ENCODE measurements at places on chromosomes 6 and 20.
A peak's percentile ranks its signal among the peaks of the same experiment; 100 is the strongest.

DNA sequence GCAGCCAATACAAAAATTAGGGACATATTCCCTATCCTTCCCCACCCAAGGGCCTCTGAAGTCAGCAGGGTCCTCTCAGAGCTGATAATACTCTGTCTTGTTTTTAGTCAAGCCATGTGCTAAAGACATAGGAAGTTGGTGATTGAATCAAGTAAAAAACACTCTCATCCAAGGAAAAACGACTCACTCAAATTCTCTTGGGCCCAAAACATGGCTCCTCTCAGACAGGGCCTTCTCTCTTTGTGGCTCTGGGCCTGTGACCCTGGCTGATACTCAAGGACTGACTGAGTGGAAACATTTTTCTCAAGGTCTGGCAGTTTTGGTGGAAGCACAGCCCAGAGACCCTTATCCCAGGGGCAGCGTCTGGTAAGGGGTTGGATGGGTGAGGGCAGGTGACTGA is 5.9 kb upstream of the SCML4 start:
- no peaks in the 10 kb centered on the region for H3K27me3 ChIP-seq
- no peaks in the 10 kb centered on the region for H3K36me3 ChIP-seq

DNA sequence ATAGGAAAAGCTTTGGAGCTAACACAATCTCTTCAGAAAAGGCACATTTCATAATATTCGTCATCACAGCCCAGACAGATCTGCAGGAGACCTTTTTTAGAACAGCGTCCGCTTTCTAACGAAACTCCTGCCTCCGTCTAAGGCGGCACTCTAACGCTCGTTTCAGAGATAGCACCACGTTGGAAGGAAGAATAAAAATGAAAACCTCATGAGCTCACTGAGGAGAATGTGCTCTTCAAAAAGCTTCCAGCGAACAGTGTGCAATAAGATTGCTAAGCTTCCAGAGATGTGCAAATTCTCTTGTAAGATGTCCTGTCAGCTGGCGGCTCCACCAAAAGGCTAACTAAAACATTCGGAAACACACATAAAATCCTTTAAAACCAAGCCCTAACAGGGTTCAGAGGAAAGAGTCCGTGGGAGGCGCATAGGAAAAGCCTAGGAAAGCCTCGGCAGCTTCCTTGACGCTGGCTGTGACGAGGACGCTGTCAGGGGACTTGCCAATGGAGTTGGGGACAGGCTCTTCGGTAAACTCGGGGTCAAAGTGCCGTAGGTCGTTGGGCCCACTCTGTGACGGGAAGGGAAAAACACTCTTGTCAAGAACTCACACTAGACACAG is 117.6 kb upstream of the SLC2A12 start:
- H3K27me3 ChIP-seq = no peaks in the 10 kb centered on the region
- no peaks in the 10 kb centered on the region for H3K36me3 ChIP-seq
- peaks cover 8% of the 10 kb centered on the region for H3K4me1 ChIP-seq
- no peak overlapping the region for H3K27ac ChIP-seq
- DNase-seq = no peak

DNA sequence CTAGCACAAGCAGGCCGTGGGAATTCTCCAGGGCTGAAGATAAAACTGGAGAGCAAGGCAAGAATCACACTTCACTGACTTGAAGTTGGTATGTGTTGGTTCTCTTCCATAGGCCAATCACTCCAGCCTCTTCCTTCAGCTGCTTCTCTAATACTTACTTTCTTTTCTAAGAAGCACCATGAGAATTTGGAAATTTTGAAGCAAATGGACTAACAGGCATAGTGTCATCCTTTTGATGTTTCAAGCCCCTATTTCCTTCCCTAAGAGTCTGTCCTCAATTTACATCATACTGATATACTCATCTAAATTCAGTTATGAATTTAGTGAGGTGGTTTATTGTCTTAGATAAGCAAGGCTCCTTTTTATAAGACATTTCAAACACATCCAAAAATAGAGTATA is 24.0 kb downstream of the SLC26A8 start:
- no peaks in the 10 kb centered on the region for H3K4me1 ChIP-seq
- H3K4me3 ChIP-seq = no peak overlapping the region
- no peaks in the 10 kb centered on the region for H3K27me3 ChIP-seq

GRCh38 chr20:22403022-22403631 is 181.2 kb downstream of the FOXA2 start:
- DNase-seq = no peak
- no peak overlapping the region for H3K27ac ChIP-seq
- H3K27me3 ChIP-seq = peaks cover 97% of the 10 kb centered on the region
- peak overlapping the region; percentile 23 for H3K4me3 ChIP-seq
- no peaks in the 10 kb centered on the region for H3K36me3 ChIP-seq
- H3K4me1 ChIP-seq = peaks cover 19% of the 10 kb centered on the region

DNA sequence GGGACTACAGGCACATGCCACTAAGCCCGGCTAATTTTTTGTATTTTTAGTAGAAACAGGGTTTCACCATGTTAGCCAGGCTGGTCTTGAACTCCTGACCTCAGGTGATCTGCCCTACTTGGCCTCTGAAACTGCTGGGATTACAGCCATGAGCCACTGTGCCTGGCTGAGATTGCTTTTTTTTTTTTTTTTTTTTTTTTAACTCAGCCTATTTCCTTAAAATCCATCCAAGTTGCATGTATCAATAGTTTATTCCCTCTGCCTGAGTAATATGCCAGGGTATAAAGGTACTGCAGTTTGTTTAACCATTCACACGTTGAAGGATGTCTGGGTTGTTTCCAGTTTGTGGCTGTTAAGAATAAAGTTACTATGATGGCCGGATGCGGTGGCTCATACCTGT is 10.7 kb downstream of the SLX4IP start:
- DNase-seq = no peak
- peaks cover 11% of the 10 kb centered on the region for H3K4me1 ChIP-seq
- no peak overlapping the region for H3K4me3 ChIP-seq
- no peaks in the 10 kb centered on the region for H3K27me3 ChIP-seq
- H3K27ac ChIP-seq = no peak overlapping the region
- H3K36me3 ChIP-seq = no peaks in the 10 kb centered on the region

DNA sequence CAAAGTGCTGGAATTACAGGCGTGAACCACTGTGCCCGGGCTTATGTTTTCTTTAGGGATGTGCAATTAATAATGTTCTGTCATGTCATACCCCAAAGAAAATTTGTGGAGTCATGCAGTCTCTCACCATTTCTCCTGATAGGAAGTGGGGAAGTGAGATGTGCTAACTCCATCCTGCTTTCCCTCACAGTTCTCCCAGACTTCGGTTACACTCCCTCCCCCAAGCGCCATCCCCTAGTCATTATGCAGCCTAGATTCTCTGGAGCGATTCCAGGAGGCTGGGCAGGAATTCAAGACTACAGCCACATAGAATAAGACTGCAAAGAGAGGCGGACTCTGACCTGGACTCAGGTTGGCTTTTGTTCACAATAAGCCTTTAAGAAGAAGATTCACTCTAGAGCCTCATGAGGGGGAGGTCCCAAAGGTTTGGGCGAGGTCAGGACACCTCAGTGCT is 271.4 kb downstream of the ALDH8A1 start:
- no peak overlapping the region for H3K4me3 ChIP-seq
- H3K27me3 ChIP-seq = no peaks in the 10 kb centered on the region
- no peak overlapping the region for H3K27ac ChIP-seq
- H3K36me3 ChIP-seq = no peaks in the 10 kb centered on the region
- no peak for DNase-seq

DNA sequence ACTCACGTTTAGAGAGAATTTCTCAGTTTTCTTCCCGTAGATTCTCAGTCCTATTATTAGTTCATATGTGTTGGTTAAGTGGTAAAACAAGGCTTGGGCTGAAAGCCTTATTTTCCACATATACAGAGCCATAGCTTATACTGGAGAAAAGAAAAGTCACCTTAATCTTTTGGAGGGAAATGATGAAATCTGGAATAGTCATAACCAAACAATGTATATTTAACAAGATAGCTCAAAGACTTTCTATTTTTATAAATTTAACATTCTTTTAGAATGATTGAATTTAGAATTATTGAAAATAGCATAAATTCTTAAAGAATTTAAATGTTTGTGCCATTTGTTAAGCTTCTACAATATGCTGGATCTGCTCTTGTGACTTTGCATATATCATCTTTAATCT is 85.8 kb downstream of the CDKAL1 start:
- H3K27me3 ChIP-seq = no peaks in the 10 kb centered on the region
- no peak for DNase-seq
- no peak overlapping the region for H3K27ac ChIP-seq
- H3K4me1 ChIP-seq = no peaks in the 10 kb centered on the region
- peaks cover 3% of the 10 kb centered on the region for H3K36me3 ChIP-seq
- no peak overlapping the region for H3K4me3 ChIP-seq

- no peaks in the 10 kb centered on the region for H3K27me3 ChIP-seq
- no peak for DNase-seq
- no peak overlapping the region for H3K27ac ChIP-seq
- H3K4me3 ChIP-seq = no peak overlapping the region
Measured at GRCh38 chr20:10113746-10114145, 79.0 kb downstream of the ANKEF1 start.

DNA sequence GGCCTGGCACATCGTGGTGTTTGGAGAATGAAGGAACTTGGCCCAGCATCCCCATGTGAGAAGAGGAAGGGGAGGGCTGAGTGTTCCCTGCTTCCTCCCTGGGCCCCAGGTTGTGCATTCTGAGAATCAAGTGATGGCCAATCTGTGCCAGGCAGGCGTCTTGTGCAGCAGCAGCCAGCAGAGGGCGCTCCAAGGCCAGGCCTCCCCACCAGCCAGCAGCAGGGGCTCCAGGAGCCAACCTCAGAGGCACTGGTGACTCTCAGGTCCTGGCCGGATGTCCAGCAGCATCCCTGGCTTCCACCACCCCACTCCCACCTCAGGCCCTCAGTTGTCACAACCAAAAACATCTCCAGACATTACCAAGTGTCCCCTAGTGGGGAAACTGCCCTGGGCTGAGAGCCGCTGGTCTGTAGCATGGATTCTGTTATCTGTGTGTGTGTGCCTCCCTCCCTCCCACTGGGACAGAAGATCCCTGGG is 192.0 kb downstream of the PREX1 start:
- no peaks in the 10 kb centered on the region for H3K4me1 ChIP-seq
- H3K27ac ChIP-seq = no peak overlapping the region
- no peaks in the 10 kb centered on the region for H3K27me3 ChIP-seq
- H3K36me3 ChIP-seq = peaks cover 27% of the 10 kb centered on the region
- H3K4me3 ChIP-seq = no peak overlapping the region

- no peak overlapping the region for H3K4me3 ChIP-seq
- no peak for DNase-seq
- H3K4me1 ChIP-seq = peaks cover 4% of the 10 kb centered on the region
- H3K27ac ChIP-seq = no peak overlapping the region
- H3K27me3 ChIP-seq = peaks cover 46% of the 10 kb centered on the region
- no peaks in the 10 kb centered on the region for H3K36me3 ChIP-seq
Measured at GRCh38 chr20:22863826-22864225, 171.3 kb upstream of the SSTR4 start.
